CD4-positive, alpha-beta T cell (primary cell): ENCODE measurements at places on chromosomes 6 and 20.
A peak's percentile ranks its signal among the peaks of the same experiment; 100 is the strongest.

GRCh38 chr6:156899071-156899470 is 121.9 kb downstream of the ARID1B start:
- DNase-seq, result no peak
- H3K36me3 ChIP-seq, result peaks cover 5% of the 10 kb centered on the region
- H3K4me1 ChIP-seq, result peaks cover 34% of the 10 kb centered on the region
- H3K4me3 ChIP-seq, result no peak overlapping the region

GRCh38 chr6:47529734-47530133 is 52.1 kb downstream of the CD2AP start:
- H3K36me3 ChIP-seq, result peaks cover 11% of the 10 kb centered on the region
- H3K4me3 ChIP-seq, result no peak overlapping the region
- no peak overlapping the region for H3K27ac ChIP-seq
- no peak for DNase-seq

DNA sequence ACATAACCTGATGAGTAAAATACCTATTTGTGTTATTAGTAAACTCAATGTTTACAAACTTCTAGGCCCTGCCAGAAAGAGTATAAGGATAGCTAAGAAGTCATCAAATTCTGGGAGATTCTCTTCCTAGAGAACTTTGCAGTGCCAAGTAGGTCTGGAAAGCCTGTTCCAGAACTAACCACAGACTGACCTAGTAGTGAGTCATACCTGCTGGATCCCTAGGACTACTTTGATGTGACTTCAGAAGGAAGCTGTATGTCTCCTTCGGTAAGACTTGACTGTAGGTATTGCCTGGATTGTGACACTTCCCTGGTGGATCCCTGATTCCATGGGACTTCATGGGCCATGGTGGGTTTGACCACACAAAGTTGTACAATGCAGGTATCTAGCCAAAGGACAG is 131.7 kb downstream of the DNAH8 start:
- H3K4me3 ChIP-seq, result no peak overlapping the region
- DNase-seq, result no peak
- no peaks in the 10 kb centered on the region for H3K36me3 ChIP-seq
- H3K4me1 ChIP-seq, result no peaks in the 10 kb centered on the region
- H3K27me3 ChIP-seq, result no peaks in the 10 kb centered on the region
- H3K27ac ChIP-seq, result no peak overlapping the region

DNA sequence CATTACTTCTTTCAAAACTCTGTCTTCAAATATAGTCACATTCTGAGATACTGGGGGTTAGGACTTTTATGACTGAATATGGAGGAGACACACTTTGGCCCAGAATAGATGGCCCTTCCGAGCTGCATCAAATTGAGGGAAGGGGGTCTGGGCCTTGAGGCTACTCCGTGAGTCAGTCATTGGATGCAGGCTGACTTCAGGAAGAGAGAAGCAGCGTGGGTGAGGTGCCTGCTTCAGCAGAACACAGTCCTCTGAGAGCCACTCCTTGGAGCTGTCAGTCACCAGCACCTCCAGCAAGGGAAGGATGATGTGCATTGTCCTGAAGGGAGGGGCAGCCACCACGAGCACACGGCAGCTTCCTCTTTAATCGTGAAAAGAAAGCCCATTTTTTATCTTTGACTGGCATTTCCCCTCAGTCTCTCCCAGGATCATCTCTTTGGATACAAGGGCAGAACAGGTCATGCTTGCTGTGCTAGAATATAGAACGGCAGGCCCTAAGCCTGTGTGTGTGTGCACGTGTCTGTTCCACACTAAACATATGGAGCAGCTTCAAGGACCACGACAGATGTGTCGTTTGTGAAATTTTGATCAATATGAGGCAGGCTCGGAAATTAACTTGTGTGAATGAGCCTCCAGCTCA is 721.6 kb downstream of the KIF16B start:
- H3K4me1 ChIP-seq, result no peaks in the 10 kb centered on the region
- H3K27me3 ChIP-seq, result no peaks in the 10 kb centered on the region
- H3K27ac ChIP-seq, result no peak overlapping the region
- DNase-seq, result no peak
- H3K4me3 ChIP-seq, result no peak overlapping the region

- no peaks in the 10 kb centered on the region for H3K27me3 ChIP-seq
- H3K36me3 ChIP-seq, result no peaks in the 10 kb centered on the region
- H3K27ac ChIP-seq, result no peak overlapping the region
- no peaks in the 10 kb centered on the region for H3K4me1 ChIP-seq
Observed at GRCh38 chr6:56152611-56153010, 94.8 kb downstream of the COL21A1 start.

DNA sequence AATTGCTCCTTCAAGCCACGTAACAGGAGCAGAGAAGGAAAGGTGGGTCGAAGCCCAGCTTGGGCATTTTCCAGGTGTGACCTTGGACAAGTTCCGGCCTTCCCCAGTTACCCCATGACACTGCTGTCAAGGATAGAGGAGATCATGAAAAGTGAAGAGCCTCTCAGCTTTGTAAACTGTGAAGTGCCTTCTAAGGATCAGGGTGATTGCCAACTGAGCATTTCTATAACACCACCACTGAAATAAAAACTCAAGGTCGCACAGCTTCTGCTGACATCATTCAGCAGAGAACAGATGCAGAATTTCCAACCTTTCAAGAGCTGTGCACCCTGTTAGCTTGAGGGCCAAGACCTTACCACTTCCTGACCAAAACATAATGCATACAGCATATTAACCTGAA is 24.0 kb upstream of the ZMYND8 start:
- H3K27me3 ChIP-seq, result no peaks in the 10 kb centered on the region
- H3K4me3 ChIP-seq, result no peak overlapping the region
- no peak overlapping the region for H3K27ac ChIP-seq
- no peak for DNase-seq

GRCh38 chr6:7916959-7917358 is 6.4 kb upstream of the TXNDC5 start:
- H3K36me3 ChIP-seq, result no peaks in the 10 kb centered on the region
- H3K4me3 ChIP-seq, result no peak overlapping the region
- no peak overlapping the region for H3K27ac ChIP-seq
- no peak for DNase-seq

GRCh38 chr20:33472868-33473435 is 16.9 kb upstream of the CBFA2T2 start:
- no peak for DNase-seq
- no peaks in the 10 kb centered on the region for H3K4me1 ChIP-seq
- H3K36me3 ChIP-seq, result no peaks in the 10 kb centered on the region
- no peak overlapping the region for H3K27ac ChIP-seq

GRCh38 chr20:24506146-24506545 is 36.7 kb downstream of the SYNDIG1 start:
- DNase-seq, result no peak
- H3K27ac ChIP-seq, result no peak overlapping the region
- no peak overlapping the region for H3K4me3 ChIP-seq
- H3K27me3 ChIP-seq, result peaks cover 3% of the 10 kb centered on the region
- H3K4me1 ChIP-seq, result no peaks in the 10 kb centered on the region

GRCh38 chr20:63400486-63401210 is 39.5 kb upstream of the CHRNA4 start:
- H3K4me3 ChIP-seq, result no peak overlapping the region
- no peak overlapping the region for H3K27ac ChIP-seq
- peaks cover 3% of the 10 kb centered on the region for H3K27me3 ChIP-seq
- H3K4me1 ChIP-seq, result no peaks in the 10 kb centered on the region
- H3K36me3 ChIP-seq, result no peaks in the 10 kb centered on the region

DNA sequence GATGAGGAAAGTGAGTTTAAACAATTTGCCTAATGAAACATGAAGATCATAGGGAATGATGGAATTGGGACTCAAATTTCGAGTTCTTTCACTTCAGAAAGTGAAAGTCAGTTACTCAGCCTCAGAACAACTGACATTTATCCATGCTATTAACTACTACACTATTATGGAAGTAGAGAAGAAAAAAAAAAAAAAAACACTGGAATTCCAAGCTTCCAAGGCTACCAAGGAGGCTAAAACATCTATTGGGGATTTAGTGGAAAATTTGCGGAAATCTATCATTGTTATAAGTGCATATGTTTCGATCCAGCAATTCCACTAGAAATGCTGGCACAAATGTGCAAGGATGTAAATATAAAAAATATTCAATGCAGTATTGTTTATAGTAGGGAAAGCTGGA is 70.4 kb downstream of the TSHZ2 start:
- H3K4me3 ChIP-seq, result no peak overlapping the region
- no peaks in the 10 kb centered on the region for H3K27me3 ChIP-seq
- H3K36me3 ChIP-seq, result no peaks in the 10 kb centered on the region

DNA sequence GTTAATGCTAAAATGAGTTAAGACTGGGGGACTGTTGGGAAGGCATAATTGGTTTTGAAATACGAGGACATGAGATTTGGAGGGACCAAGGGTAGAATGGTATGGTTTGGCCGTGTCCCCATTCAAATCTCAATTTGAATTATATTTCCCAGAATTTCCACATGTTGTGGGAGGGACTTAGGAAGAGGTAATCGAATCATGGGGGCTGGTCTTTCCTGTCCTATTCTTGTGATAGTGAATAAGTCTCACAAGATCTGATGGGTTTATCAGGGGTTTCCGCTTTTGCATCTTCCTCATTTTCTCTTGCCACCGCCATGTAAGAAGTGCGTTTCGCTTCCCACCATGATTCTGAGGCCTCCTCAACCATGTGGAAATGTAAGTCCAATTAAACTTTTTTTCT is 12.7 kb downstream of the ZBTB9 start:
- no peak overlapping the region for H3K27ac ChIP-seq
- H3K36me3 ChIP-seq, result no peaks in the 10 kb centered on the region
- H3K27me3 ChIP-seq, result no peaks in the 10 kb centered on the region
- H3K4me1 ChIP-seq, result no peaks in the 10 kb centered on the region
- H3K4me3 ChIP-seq, result no peak overlapping the region
- no peak for DNase-seq

GRCh38 chr6:158567152-158567551 is 7.3 kb downstream of the TMEM181 start:
- H3K4me3 ChIP-seq, result no peak overlapping the region
- H3K36me3 ChIP-seq, result peaks cover 9% of the 10 kb centered on the region
- peaks cover 90% of the 10 kb centered on the region for H3K4me1 ChIP-seq
- H3K27me3 ChIP-seq, result no peaks in the 10 kb centered on the region
- DNase-seq, result no peak

DNA sequence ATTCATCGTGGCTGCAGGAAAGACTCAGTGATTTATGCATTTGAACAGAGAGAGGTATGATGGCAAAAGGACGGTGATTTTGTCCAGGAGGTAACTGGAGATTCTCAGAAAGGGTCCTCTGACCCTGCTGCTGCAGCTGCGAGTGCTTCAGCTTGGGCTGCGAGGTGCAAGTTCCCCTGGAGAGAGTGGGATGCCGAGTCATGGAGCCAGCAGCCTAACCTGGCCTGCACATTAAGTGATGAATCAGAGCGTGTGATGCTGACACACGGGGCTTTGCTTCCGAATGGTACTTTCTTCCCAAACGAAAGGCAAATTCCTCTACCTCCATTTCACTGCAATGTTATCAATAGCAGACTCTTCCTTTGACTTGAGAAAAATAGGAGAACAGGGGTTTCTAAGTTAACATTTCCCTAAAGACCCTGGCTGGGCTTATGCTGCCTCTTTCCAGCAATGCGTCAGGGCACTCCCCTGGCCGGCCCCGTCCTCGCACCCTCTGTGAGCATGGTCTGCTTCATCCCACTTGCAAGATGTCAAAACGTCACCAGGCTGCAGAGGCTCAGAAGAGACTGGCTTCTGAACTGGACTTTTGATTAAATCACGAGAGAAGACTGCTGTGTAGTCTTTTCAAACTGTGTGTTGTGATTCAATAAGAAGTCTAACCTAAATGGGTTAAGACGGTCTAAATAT is 628.0 kb upstream of the AGPAT4 start:
- H3K4me3 ChIP-seq, result no peak overlapping the region
- no peak overlapping the region for H3K27ac ChIP-seq
- no peaks in the 10 kb centered on the region for H3K27me3 ChIP-seq
- no peaks in the 10 kb centered on the region for H3K4me1 ChIP-seq
- no peaks in the 10 kb centered on the region for H3K36me3 ChIP-seq
- DNase-seq, result no peak

- H3K4me1 ChIP-seq, result no peaks in the 10 kb centered on the region
- no peak for DNase-seq
- H3K36me3 ChIP-seq, result no peaks in the 10 kb centered on the region
- peaks cover 5% of the 10 kb centered on the region for H3K27me3 ChIP-seq
- no peak overlapping the region for H3K4me3 ChIP-seq
- no peak overlapping the region for H3K27ac ChIP-seq
Observed at GRCh38 chr6:138849791-138850190, 53.9 kb downstream of the ECT2L start.

GRCh38 chr20:32566379-32567374 is 18.5 kb downstream of the NOL4L start:
- H3K27me3 ChIP-seq, result no peaks in the 10 kb centered on the region
- DNase-seq, result no peak
- peaks cover 29% of the 10 kb centered on the region for H3K36me3 ChIP-seq
- H3K27ac ChIP-seq, result no peak overlapping the region

- DNase-seq, result no peak
- no peaks in the 10 kb centered on the region for H3K36me3 ChIP-seq
- peaks cover 9% of the 10 kb centered on the region for H3K27me3 ChIP-seq
- no peak overlapping the region for H3K27ac ChIP-seq
- no peak overlapping the region for H3K4me3 ChIP-seq
Observed at GRCh38 chr6:1283501-1283900, 28.4 kb upstream of the FOXQ1 start.

- DNase-seq, result peak; percentile 67
- peaks cover 72% of the 10 kb centered on the region for H3K36me3 ChIP-seq
- no peaks in the 10 kb centered on the region for H3K27me3 ChIP-seq
- peaks cover 47% of the 10 kb centered on the region for H3K4me1 ChIP-seq
- H3K27ac ChIP-seq, result no peak overlapping the region
Observed at GRCh38 chr6:137873273-137873762, 6.3 kb downstream of the TNFAIP3 start.

DNA sequence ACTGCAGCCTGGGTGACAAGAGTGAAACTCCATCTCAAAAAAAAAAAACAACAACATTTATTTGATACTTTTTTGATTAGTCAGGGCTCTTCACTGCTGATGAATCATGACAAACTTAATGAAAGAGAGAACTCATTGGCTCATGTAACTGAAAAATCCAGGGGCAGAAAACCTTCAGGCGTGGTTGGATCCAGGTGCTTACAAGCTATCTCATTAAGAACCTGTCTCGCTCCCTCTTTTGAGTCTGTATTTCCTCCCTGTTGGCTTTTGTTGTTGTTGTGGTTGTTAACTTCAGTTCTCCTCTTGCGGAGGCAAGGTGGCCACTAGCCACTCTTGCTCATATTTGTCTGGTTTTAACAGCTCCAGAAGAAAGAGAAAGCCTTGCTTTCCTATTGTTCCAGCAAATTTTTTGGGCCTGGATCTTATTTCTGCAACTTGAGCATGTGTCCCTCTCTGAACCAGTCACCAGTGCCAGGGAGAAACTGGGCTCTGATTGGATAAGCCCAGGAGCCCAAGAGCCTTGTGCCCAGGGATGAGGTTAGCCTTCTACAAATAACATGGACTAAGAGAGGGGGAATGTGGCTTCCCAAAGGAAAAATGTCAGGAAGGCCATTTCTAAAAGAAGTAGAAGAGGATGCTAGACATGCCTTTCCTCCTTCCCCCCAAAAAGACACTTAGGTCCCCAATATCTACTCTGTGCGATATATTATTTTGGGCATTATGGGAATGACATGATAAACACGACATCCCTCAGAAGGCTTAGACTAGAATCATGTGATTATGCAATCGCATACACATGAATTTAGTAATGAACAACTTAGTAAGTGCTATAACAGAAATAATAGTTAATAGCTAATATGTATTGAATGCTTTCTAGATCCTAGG is 64.5 kb downstream of the PHACTR2 start:
- no peak overlapping the region for H3K27ac ChIP-seq
- DNase-seq, result no peak
- no peak overlapping the region for H3K4me3 ChIP-seq
- no peaks in the 10 kb centered on the region for H3K27me3 ChIP-seq
- no peaks in the 10 kb centered on the region for H3K36me3 ChIP-seq
